Caco-2 (cell line): ENCODE measurements at places on chromosomes 7 and 10. TPM values are rescaled to one million over a fixed set of nuclear protein-coding genes. Genes with fewer than 3 reads are reported as not detected.

GRCh38 chr7:131341690-131342089 is 14.0 kb downstream of the MKLN1 start:
- H3K4me1 ChIP-seq, result peaks cover 8% of the 10 kb centered on the region; the same call in 1 of the 2 replicates
- H3K27ac ChIP-seq, result no peak overlapping the region
- no peak overlapping the region for H3K4me3 ChIP-seq
- no peaks in the 10 kb centered on the region for H3K36me3 ChIP-seq

DNA sequence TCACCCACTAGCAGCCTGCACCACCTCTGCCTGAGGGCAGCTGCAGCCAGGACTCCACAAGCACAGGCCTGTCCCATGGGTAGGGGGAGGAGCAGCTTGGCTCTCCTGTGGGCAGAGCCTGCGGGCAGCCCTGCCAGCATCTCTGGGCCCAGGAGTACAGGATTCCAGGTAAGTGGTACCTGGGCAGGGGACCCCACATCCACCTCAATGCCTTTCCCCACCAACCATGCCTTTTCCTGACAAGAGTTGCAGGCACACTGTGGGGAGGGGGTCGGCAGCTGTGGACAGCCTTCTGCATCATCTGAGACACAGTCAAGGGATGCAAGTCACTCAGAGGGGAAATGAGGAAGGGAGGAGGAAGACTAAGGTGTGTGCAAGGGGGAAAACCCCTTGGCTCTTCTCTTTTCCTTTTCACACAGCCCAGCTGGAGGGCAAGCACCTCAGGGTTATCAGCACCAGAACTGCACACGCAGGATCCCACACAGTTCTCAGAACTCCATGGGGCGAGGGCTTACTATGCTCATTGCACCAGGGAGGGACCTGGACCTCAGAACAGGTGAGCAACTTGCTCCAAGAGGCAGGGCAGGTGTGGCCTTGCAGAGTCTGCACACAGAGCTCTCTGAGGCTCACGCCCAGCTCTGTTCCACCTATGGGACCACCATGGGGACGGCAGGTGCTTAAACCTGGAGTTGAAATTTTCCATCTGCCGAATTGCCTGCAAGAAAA is 16.5 kb upstream of the ANTXRL start:
- no peak overlapping the region for H3K4me3 ChIP-seq
- no peaks in the 10 kb centered on the region for H3K27me3 ChIP-seq
- no peak overlapping the region for H3K27ac ChIP-seq
- no peaks in the 10 kb centered on the region for H3K4me1 ChIP-seq
- H3K36me3 ChIP-seq, result no peaks in the 10 kb centered on the region

GRCh38 chr7:30702200-30702599 is 19.9 kb upstream of the CRHR2 start:
- DNase-seq, result no peak
- H3K27ac ChIP-seq, result no peak overlapping the region
- H3K27me3 ChIP-seq, result no peaks in the 10 kb centered on the region; the same call in 1 of the 2 replicates
- peaks cover 3% of the 10 kb centered on the region; the same call in 1 of the 2 replicates for H3K4me1 ChIP-seq
- no peak overlapping the region for H3K4me3 ChIP-seq

GRCh38 chr10:132539431-132539839 is 1.8 kb downstream of the INPP5A start:
- no peaks in the 10 kb centered on the region for H3K27me3 ChIP-seq
- DNase-seq, result no peak
- no peak overlapping the region for H3K27ac ChIP-seq

DNA sequence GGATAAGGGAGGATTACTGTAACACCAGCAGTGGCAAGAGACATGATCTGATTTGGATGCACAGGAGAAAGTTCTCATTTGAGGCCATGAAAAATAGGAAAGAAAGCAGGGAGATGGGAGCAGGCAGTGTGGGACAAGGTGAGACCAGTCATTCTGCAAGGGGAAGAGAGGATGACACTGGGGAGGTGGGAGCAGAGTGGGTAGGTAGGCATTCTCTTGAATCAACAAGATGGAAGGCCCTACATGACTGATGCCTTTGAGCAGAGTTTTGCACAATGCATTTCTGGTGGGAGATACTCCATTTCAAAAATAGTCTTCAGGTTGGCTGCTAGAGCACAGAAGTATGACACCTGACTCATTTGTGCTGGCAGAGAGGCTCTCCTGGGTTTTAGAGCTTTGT is 10.5 kb downstream of the RPS24 start:
- H3K27ac ChIP-seq, result peak overlapping the region; percentile 1
- H3K4me3 ChIP-seq, result no peak overlapping the region
- DNase-seq, result no peak
- no peaks in the 10 kb centered on the region for H3K4me1 ChIP-seq
- no peaks in the 10 kb centered on the region for H3K27me3 ChIP-seq
- peaks cover 8% of the 10 kb centered on the region for H3K36me3 ChIP-seq

DNA sequence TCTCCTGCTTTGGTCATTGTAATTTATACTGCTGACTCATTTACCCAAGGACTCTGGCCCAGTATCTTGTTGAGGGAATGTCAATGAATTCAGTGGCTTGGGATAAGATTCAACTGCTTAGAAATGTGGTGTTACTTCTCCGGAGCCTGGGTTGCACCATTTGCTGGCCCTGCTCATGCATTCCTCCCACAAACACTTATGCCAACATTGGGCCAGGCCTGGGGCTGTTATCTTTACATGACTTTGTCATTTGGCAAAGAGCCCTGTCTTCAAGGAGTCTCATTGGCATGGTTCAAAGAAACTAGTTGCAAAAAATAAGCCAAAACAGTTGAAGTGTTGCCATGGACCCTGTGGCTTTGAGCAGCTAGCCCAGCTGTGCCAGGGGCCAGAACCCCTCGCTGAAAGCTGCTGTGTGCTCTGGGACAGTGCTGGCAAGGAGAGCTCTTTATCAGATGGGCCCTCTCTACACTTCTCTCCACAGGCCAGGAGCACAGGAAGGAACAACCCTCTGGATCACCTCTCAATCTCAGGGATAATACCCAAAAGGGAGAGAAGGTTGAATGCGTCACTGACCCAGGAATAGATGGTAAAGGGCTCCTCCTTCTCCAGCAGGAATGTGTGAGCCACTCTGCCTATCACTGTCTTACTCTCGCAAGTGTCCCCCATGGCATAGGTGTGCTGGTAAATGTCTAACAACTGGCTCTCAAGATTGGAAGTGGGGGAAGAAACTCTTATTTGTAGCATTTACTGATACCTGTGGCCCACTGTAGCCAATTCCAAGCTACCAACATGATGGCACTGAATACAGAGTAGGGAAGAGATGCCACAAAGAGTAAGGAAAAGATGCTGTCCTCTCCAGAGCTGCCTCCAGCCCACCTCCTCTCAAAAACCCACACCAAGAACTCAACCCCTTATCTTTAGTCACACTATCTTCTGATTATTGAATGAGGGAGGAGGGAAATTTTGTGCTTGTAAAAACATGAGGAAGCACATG is 23.5 kb upstream of the PDE1C start:
- no peaks in the 10 kb centered on the region for H3K36me3 ChIP-seq
- DNase-seq, result no peak
- no peaks in the 10 kb centered on the region for H3K27me3 ChIP-seq
- no peaks in the 10 kb centered on the region for H3K4me1 ChIP-seq

DNA sequence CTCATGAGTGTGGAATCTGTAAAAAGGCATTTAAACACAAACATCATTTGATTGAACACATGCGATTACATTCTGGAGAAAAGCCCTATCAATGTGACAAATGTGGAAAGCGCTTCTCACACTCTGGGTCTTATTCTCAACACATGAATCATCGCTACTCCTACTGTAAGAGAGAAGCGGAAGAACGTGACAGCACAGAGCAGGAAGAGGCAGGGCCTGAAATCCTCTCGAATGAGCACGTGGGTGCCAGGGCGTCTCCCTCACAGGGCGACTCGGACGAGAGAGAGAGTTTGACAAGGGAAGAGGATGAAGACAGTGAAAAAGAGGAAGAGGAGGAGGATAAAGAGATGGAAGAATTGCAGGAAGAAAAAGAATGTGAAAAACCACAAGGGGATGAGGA is 207.7 kb downstream of the ZEB1 start:
- H3K27ac ChIP-seq, result no peak overlapping the region
- H3K27me3 ChIP-seq, result no peaks in the 10 kb centered on the region
- DNase-seq, result no peak
- H3K4me3 ChIP-seq, result no peak overlapping the region
- H3K36me3 ChIP-seq, result no peaks in the 10 kb centered on the region

GRCh38 chr7:36115448-36116321 is 37.4 kb upstream of the EEPD1 start:
- H3K27me3 ChIP-seq, result no peaks in the 10 kb centered on the region
- no peak for DNase-seq

GRCh38 chr7:44497155-44498027 is 6.9 kb upstream of the NUDCD3 start:
- H3K4me1 ChIP-seq, result no peaks in the 10 kb centered on the region
- no peak for DNase-seq
- H3K4me3 ChIP-seq, result no peak overlapping the region
- H3K36me3 ChIP-seq, result no peaks in the 10 kb centered on the region
- H3K27me3 ChIP-seq, result no peaks in the 10 kb centered on the region

ABCC2 gene
- 128 and 129 TPM in 2 replicates for total RNA-seq

- no peak for DNase-seq
- H3K27me3 ChIP-seq, result no peaks in the 10 kb centered on the region
- H3K4me1 ChIP-seq, result no peaks in the 10 kb centered on the region; the same call in 1 of the 2 replicates
These were observed 128.4 kb upstream of the BTBD16 start for GRCh38 chr10:122142641-122143237.

DNA sequence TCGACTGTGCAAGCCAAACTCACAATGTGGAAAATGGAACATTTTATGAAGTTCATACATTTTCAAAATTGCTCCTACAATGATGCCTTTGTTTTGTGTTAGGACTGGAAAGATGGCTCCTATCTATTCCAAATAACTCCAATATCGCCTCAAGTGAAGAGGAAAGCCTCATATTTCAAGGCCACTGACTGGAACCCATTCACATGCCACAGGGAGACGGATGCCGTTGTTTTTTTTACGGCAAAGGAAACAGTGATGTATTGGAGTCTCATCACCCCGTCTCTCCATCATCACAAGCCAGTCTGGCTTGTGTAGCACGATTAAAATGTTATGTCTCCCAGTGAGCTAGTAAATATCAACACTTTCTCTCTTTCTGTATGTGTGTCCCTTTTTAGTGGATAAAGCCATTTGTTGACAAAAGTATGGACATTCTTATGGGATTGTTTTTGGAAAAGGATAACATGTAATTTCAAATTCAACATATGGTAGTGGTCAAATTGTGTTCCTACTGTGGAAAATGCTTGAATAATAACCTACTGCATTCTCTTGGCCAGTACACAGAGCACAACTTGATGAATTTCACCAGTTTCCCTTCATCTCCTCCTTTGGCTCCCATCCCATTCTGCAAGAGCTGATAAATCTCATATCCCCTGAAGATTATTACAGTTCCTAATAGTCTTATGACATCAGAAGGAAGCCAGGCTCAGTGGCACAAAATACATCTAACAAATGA is 109.5 kb upstream of the PITRM1 start:
- H3K27ac ChIP-seq, result no peak overlapping the region
- H3K36me3 ChIP-seq, result no peaks in the 10 kb centered on the region
- H3K4me3 ChIP-seq, result no peak overlapping the region
- peaks cover 2% of the 10 kb centered on the region for H3K4me1 ChIP-seq
- H3K27me3 ChIP-seq, result no peaks in the 10 kb centered on the region

GRCh38 chr10:128151031-128151430 is 24.8 kb upstream of the MKI67 start:
- peaks cover 2% of the 10 kb centered on the region for H3K4me1 ChIP-seq
- H3K27me3 ChIP-seq, result no peaks in the 10 kb centered on the region
- no peak overlapping the region for H3K4me3 ChIP-seq
- DNase-seq, result no peak

DRGX gene
- total RNA-seq, result not detected in 2 replicates

OPALIN gene
- not detected in 2 replicates for total RNA-seq

DNA sequence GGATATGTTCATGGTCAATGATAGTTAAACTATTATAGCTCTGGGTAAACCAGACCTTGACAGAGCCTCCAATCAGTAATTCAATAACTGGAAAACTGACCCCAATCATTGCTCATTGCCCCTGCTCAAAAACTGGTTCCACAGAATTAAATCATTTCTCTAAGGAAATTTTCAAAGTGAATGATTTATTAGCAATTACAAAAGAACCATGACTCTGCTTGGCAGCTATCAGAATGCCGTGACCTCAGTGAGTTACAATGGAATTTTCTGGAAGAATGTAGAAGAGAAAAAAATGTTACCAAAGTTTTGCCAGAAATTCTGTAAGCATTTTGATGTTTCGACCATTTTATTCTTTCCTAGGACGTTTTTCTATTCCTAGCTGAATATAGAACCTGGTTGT is 106.8 kb upstream of the APBB1IP start:
- no peak overlapping the region for H3K4me3 ChIP-seq
- no peak overlapping the region for H3K27ac ChIP-seq
- no peaks in the 10 kb centered on the region for H3K36me3 ChIP-seq
- H3K4me1 ChIP-seq, result peaks cover 6% of the 10 kb centered on the region
- H3K27me3 ChIP-seq, result no peaks in the 10 kb centered on the region

- no peak overlapping the region for H3K27ac ChIP-seq
- H3K4me1 ChIP-seq, result peaks cover 3% of the 10 kb centered on the region
- H3K4me3 ChIP-seq, result no peak overlapping the region
- no peaks in the 10 kb centered on the region for H3K27me3 ChIP-seq
- peaks cover 3% of the 10 kb centered on the region for H3K36me3 ChIP-seq
These were observed 9.4 kb upstream of the GET4 start for GRCh38 chr7:867001-867405.

SFRP5 gene
- total RNA-seq, result 1.0 and 1.1 TPM in 2 replicates

GRCh38 chr7:74324531-74325209 is 35.5 kb downstream of the CLIP2 start:
- H3K27ac ChIP-seq, result no peak overlapping the region
- no peaks in the 10 kb centered on the region for H3K36me3 ChIP-seq
- no peaks in the 10 kb centered on the region for H3K4me1 ChIP-seq
- no peaks in the 10 kb centered on the region for H3K27me3 ChIP-seq
- no peak for DNase-seq

GRCh38 chr10:133327651-133328357 is 8.9 kb downstream of the CALY start:
- 0 out of 2 replicates have a peak, but pooled peaks cover 3% of the 10 kb centered on the region for H3K27me3 ChIP-seq
- peaks cover 11% of the 10 kb centered on the region; the same call in 1 of the 2 replicates for H3K4me1 ChIP-seq

DNA sequence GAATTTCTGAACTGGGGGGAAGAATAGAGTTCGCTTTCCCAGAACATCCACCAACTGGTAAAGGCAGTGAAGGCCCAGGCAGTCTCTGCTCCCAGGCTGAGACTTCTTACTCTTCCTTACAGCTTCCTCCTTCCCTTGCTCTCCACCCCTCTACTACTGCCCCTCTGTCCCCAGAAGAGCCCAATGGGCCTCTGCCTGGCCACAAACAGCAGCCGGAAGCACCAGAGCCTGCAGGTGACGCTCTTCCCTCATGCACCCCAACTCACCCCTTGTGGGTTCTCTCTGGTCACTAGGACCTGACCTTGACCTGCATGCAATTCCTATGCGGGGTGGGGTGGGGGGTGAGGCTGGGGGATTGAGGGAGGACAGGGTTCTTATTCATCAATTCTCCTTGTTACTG is 16.5 kb downstream of the FAM131B start:
- no peak for DNase-seq
- H3K27ac ChIP-seq, result peak overlapping the region; percentile 40
- H3K36me3 ChIP-seq, result no peaks in the 10 kb centered on the region
- H3K27me3 ChIP-seq, result no peaks in the 10 kb centered on the region

GRCh38 chr7:130912862-130913638 is 179.0 kb upstream of the KLF14 start:
- peak overlapping the region; percentile 95 for H3K27ac ChIP-seq
- peak overlapping the region; percentile 48 for H3K4me3 ChIP-seq
- H3K36me3 ChIP-seq, result no peaks in the 10 kb centered on the region
- peak; percentile 55 for DNase-seq

FAM237B gene
- total RNA-seq, result not detected in 2 replicates
